ENCODE measurements at places on chromosomes 1 and 21.

DNA sequence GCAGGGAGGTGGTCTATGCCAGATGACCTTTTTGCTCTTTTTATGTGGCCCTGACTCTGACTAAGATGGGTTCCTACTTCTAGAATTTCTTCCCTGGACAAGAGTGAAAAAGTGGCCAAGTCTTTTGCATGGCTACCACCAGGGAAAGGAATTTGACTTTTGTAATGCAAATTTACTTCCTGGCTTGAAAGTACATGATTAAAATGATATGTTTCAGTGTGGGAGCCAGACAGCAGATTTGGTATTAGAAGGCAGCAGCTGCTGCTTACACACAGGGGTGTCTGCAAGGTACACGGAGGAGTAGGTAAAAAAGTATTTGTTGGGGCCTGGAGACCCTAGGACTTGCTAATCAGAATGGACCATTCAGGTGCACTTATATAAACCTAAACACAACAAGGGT, 78.4 kb downstream of the KCND3 start:
- DNase-seq, result no peak

- peak; percentile 46 for DNase-seq
Measured at GRCh38 chr1:47709872-47710231, 272.0 kb downstream of the FOXD2 start.

- no peak for DNase-seq
Measured at GRCh38 chr21:43005635-43006034, 31.3 kb downstream of the PKNOX1 start.

DNA sequence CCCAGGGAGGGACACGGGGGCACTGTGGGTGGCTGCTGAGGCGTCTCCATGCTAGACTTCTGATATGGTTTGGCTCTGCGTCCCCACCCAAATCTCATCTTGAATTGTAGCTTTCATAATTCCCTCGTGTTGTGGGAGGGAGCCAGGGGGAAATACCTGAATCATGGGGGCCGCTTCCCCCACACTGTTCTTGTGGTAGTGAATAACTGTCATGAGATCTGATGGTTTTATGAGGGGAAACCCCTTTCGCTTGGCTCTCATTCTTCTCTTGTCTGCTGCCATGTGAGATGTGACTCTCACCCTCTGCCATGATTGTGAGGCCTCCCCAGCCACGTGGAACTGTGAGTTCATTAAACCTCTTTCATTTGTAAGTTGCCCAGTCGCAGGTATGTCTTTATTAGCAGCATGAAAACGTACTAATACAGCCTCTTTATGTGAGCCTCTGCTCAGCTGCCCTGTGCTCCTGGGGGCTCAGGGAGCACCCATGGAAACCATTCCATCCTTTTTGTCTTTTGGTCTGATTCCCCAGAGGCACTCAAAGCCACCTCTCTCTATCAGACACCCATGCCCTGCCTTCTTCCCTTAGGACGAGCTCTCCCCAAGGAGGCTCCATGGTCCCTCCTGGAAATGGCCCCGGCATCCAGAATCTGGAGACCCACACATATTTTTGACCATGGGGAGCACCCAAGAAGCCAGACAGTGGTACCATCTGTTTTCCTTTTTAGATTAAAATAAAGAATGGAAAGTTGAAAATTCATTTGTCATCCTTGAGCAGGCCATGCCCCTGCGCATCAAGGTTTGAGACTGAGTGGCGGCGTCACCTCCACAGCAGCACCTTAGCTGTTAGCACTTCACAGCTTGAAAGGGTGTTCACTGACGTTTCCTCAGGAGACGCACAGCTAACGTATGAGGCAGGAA, 65.9 kb upstream of the FAM20B start:
- DNase-seq, result no peak

GRCh38 chr1:95364546-95364945, 130.5 kb downstream of the RWDD3 start:
- no peak for DNase-seq

GRCh38 chr1:97093741-97094140, 372.2 kb downstream of the PTBP2 start:
- DNase-seq, result no peak

DNA sequence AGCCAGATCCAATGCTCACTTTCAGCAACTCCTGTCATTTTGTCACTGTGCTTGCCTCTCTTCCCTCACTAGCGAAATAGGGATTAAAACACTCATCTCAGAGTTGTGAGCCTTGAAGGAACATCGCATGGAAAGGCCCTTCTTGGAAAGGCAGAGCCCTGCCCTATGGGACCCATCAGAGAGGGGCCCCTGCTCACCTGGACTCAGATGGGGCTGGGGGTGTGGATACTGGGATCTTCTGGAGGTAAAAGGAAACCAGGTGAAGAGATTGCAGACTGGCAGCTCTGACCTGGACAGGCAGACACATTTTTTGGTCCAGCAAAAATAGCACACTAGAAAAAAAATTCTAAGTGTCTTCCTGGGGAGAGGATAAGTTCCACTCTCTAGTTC, 54.2 kb upstream of the EPS8L3 start:
- DNase-seq, result no peak

DNA sequence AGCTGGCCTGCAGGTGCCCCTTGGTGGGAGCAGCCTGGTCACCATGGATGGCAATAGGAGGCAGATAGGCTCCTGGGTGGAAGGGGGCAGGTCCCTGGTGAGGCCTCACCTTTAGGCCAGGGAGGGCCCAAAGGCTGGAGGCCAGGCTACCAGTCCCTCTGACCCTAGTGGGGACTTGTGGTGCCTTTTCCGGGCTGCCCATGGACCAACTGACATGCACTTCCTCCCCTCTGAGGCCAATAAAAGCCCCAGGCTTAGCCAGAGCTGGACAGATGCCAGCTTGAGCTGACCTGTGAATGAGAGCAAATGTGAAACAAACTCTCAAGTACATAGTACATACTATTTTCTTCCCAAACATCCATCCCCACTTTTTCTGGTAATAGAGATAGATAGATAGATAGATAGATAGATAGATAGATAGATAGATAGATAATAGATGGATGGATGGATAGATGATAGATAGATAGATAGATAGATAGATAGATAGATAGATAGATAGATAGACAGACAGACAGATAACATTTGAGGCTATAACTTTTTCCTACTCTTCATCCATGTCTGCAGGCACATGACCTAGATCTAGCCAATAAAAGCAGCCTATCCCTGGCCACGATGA, 9.2 kb upstream of the CTTNBP2NL start:
- DNase-seq, result no peak

GRCh38 chr21:26788790-26789189, 56.4 kb downstream of the ADAMTS1 start:
- no peak for DNase-seq

- no peak for DNase-seq
Measured at GRCh38 chr1:66788231-66788939, 12.7 kb downstream of the INSL5 start.

GRCh38 chr1:185573677-185574076, 160.5 kb upstream of the HMCN1 start:
- no peak for DNase-seq

- no peak for DNase-seq
Measured at GRCh38 chr1:47399138-47399845, 16.8 kb upstream of the FOXE3 start.

GRCh38 chr1:43566382-43567044, 35.8 kb downstream of the PTPRF start:
- no peak for DNase-seq

Data from D341Med (cell line).